ENCODE measurements at places on chromosomes 2 and 18.
A peak's percentile ranks its signal among the peaks of the same experiment; 100 is the strongest.

DNA sequence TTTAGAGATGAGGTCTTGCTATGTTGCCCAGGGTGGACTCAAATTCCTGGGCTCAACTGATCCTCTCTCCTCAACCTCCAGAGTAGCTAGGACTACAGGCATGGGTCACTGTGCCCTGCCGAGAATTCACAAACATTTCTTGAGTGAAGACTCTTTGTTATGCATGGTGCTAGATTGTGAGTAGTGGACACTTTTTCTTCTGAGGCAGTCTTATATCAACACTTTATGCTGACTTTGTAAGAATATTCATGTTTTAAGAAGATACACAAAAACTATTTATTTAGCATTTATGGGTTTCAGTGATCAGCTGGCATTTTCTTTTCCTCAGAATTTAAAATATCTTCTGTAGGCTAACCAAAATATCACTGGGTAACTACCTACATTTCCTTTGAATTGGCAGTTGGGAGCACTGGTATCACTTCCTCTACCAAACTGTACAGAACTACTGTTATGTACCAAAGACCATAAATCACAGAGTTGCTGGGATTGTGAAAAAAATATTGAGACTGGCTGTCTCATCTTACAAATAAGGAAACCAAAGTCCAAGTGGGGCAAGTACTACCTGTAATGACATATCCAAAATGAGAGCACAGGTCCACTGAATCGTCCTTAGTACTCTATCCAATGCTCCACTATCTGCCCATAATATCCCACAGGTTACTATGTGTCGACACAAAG, 34.0 kb downstream of the DOCK10 start:
- no peak for DNase-seq

DNA sequence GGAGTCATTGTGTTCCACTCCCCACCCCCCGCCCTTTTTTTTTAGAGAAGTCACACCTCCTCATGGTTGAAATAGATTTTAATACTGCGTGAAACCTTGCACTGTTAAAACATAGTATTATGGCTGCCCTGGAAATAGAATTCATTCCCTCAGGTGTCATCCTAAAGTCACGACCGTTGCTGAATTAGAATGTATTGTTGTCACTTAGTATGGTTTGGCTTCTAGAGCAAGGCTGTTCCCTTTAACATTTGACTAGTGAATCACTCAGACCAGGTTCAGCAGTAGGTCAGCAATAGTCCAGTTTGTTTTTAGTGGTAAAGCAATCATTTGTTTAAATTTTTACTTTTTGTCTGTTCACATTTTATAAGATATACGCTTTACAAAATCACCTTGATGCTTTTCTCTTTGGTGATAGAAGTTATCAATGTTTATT, 1.2 kb downstream of the BABAM2 start:
- peak; percentile 58 for DNase-seq

DNA sequence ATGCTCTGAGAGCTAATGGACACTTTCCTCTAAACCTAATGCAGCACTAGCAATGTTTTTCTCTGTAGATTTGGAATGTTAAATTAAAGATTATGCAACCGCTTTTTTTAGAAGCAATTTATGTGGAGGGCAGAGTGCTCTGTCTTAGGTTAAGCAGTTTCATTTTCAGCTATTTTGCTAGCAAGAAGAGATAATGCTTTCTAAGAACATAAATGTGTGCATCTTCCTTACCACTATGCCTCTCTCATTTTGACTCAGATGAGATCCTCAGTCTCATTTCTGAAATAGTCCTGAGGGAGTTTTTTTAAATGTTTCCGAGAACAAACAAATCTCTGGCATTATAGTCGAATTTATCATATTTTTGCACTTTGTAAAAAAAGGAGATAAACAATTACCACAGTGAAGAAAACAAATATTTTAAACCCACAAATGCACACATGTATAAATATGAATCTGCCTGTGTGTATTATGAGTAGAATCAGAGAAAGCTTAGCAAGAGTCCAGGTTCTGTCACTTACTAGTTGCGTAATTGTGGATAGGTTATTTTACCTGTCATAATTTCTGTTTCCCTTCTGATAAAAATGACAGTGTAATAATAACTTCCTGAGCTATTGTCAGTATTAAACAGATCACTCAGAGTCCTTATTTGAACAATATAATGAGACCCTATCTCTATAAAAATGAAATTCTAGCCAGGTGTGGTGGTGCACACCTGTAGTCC, 207.7 kb upstream of the CRIM1 start:
- DNase-seq, result no peak

GRCh38 chr2:3132966-3133365, 244.7 kb downstream of the EIPR1 start:
- DNase-seq, result no peak

- DNase-seq, result no peak
Observed at GRCh38 chr2:174959787-174960186, 45.4 kb downstream of the CHN1 start.

DNA sequence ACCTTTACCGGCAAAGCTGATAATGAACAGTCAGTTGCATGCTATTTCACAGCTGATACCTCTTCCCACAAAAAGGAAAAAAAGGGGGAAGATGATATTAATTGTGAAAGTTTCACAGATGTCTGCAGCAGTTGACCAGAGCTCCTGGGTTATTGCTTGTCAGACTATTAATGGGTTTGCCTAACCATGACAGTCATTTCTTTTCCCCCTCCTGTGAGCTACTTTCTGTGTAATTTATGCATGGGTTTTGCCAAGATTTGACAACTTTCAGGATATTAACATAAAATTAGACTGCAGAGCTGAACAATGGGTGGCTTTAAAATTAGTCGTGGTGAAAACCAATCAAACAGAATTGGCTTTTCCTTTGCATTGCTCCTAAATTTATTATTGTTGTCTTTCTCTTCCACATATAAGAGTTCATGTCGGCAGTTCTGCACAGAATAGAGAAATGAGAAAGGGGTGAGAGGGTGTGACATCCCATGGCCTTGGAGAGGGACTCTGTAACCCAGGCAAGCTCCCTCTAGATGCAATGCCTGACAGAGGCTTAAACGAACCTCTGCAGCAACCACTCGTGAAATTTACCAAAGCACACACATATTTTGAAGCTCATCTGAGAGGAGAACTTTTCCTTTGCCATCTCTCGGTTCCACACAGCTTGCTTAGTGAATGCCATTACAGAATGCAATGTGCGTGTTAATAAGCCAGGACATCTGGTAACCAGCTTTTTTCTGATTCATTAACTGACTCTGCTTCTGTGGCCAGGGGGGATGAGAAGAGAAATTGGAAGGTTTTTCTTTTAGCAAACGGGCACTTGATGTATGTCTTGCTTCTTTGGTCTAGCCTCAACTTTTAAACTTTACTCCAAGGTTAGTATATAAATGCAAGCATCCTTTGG, 82.2 kb upstream of the ITGA4 start:
- DNase-seq, result no peak

DNA sequence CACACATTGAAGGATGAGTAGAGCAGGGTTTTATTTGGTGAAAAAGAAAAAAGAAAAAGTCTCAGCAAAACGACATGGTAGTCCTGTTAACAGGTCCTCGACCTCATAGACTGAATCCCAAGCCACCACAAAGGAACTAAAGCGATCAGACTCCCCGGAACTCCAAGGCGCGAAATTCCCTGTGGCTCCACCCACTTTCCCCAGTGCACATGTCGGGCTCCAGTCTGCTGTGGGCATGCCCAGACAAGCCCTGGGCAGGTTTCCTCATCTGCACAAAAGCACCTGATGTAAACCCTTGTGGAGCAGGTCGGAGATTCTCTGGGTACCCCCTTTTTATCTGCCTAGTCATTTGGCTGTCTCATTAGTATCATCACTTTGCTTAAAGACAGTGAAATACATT, 170.7 kb upstream of the FSIP2 start:
- DNase-seq, result no peak

- no peak for DNase-seq
Observed at GRCh38 chr2:164182116-164182627, 439.1 kb downstream of the GRB14 start.

GRCh38 chr2:70831861-70832260, 3.8 kb downstream of the CD207 start:
- DNase-seq, result no peak

- no peak for DNase-seq
Observed at GRCh38 chr2:236910781-236911495, 174.8 kb upstream of the COPS8 start.

- no peak for DNase-seq
Observed at GRCh38 chr2:238657132-238658053, 190.5 kb upstream of the TWIST2 start.

GRCh38 chr2:127706215-127706990, 5.1 kb downstream of the SFT2D3 start:
- DNase-seq, result no peak

- no peak for DNase-seq
Observed at GRCh38 chr2:64325852-64326577, 127.9 kb upstream of the LGALSL start.

DNA sequence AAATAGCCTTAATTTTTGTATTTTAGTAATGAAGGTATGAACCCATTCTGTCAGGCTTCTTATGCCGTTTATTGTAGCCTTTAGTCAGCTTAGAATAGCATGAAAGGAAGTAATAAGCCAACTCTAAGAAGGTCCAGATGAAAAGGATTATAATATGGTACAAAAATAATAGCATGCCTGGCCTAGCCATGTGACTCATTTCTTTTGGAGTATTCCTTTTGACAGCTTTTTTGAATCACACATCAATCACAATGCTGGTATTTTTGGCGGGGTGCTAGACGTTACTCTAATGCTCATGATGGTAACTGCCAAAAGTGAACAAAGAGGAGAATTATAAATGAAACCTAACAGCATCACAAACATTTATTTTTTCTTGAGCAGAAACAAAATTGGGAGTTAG, 19.9 kb downstream of the FMNL2 start:
- DNase-seq, result no peak

DNA sequence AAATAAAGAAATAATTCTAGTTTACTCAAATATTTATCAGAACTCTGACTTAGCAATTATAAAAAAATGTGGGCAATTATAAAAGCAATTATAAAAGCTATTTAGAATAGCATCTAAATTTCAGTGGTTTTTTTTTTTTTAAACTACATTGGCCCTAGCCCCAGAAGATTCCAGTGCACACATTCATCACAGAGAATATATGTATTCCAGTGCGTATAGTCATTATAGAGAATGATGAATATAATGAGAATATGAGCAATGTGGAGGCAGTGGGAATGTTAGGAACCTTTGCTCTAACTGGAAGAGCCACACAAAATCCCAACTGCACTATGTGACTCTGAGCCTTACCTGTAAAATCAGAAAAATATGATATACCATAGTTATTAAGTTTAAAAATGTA, 10.5 kb downstream of the MAP3K2 start:
- no peak for DNase-seq

DNA sequence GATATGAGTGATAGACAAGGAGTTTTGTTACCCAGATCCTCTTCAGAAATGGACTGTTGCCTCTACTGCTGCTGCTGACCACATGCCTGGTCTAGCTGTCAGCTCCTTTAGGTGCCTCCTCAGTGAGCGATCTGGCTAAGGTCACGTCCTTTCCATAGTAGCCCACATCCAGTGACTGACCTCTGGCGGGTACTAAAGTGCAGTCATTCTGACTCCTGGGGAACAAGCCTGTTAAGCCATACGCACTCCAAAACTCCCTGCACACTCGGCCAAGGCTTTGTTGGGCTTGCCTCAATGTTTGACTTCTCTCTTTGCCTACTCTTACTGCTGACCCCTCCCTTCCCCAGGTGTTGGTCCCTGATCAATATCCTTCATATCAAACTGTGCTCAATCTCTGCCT, 685.2 kb downstream of the IRS1 start:
- DNase-seq, result no peak

DNA sequence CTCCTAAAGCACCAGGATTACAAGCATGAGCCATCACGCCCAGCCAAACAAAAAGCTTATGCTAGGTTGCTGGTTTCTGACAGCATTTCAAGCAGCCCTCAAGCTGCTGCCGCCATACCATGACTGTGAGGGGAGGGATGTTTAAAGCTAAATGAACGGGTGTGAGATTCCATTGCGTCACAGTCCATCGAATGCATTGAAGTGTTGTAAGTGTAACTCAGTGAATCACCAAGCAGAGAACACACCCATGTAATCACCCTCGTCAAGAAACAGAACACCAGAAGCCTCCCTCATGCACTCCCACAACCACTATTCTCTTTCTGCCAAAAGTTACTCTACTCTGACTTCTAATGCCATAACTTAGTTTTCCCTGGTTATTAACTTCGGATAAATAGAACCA, 32.8 kb upstream of the MC5R start:
- no peak for DNase-seq

GRCh38 chr2:74149247-74149525, 1.5 kb upstream of the BOLA3 start:
- no peak for DNase-seq

DNA sequence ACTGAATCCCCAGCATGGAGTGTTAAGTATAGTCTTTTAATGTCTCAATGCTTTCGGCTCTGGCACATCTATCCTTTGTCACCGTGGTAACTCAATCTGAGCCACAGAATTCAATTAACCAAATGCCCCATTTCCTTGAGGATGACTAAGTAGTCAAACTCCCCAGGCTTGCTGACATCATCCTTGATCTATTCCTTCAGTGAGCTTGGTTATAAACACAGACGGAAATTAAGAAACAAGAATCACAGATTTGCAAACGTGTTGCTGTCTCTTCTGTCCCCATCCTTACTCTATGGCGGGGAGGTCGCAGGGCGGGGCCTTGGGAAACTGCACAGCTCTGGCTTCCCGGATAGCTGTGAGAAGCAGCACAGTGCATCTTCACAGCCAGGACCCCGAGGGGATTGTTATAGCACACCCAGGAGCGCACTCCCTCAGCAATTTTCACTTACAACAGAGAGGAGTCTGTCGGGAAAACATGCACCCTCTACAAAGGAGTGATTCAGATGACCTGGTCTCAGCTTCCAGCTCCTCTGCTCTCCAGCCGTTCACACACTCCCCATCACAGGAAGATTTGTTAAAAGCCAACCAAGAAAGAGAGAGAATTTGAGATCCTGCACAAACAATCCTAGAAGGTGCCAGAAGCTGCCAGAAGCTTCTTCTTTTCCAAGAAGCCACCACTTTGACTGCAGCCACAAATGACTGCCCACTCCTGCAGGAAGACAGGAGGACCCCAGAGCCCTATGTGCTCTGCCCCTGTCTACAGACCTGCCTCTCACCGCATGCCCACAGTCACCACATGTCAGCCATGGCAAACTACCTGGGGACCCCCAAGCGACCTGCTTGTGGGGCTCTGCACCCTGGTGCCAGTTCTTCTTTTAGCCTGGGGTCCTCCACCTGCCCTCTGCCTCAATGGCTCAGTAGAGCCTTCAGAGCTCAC, 44.9 kb upstream of the YWHAQ start:
- peak; percentile 98 for DNase-seq

DNA sequence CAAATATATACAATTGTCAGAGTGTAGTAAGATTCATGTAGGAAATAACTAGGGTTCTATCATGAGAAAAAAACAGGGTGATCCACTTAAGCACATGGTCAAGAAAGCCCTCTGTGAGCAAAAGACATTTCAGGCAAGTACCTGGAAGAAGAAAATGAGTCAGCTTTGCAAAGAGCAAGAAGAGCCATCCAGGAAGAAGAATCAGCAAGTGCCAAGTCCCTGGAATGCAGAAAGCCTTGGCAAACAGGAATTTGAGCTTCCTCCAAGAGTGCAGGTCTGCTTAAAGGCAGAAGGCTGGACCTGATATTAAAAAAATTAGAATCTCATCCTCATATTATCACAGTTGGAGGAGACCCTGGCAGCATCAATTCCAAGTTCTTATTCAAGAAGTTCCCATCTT, 188.5 kb upstream of the CELF4 start:
- no peak for DNase-seq
